IPS DF 6.9 (cell line): ENCODE measurements at places on chromosomes 12 and 14.

GRCh38 chr12:14836336-14837210, 6.8 kb downstream of the ART4 start:
- H3K4me3 ChIP-seq, result no peak overlapping the region
- no peaks in the 10 kb centered on the region for H3K36me3 ChIP-seq
- H3K4me1 ChIP-seq, result no peaks in the 10 kb centered on the region
- H3K27ac ChIP-seq, result no peak overlapping the region
- no peaks in the 10 kb centered on the region for H3K27me3 ChIP-seq
- DNase-seq, result no peak

DNA sequence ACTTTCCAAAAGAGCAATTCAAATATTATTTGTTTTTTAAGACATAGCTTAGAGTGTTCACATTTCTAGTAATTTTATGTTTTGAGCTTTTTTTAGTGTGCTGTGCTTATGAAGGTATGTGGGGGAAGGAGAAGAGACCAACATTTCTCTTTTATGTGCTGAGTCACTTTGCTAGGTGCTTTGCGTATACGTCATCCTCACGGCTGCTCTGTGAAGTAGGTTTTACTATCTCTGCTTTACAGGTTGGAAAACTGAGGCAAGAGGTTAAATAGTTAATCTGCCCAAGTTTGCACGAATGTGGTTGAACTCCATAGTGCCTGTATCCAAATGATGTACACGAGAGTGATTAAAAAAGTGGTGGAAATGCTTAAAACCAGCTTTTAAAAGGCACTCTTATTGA, 75.9 kb downstream of the AEBP2 start:
- H3K4me1 ChIP-seq, result 0 out of 2 replicates have a peak, but pooled peaks cover under 1% of the 10 kb centered on the region
- no peak overlapping the region for H3K27ac ChIP-seq
- no peak for DNase-seq
- H3K27me3 ChIP-seq, result no peaks in the 10 kb centered on the region

- no peaks in the 10 kb centered on the region for H3K4me1 ChIP-seq
- peak; percentile 20 for DNase-seq
- no peak overlapping the region for H3K27ac ChIP-seq
- peak overlapping the region; percentile 22; the same call in 1 of the 2 replicates for H3K4me3 ChIP-seq
- no peaks in the 10 kb centered on the region for H3K36me3 ChIP-seq
Measured at GRCh38 chr12:82314406-82314892, 43.7 kb downstream of the CCDC59 start.

DNA sequence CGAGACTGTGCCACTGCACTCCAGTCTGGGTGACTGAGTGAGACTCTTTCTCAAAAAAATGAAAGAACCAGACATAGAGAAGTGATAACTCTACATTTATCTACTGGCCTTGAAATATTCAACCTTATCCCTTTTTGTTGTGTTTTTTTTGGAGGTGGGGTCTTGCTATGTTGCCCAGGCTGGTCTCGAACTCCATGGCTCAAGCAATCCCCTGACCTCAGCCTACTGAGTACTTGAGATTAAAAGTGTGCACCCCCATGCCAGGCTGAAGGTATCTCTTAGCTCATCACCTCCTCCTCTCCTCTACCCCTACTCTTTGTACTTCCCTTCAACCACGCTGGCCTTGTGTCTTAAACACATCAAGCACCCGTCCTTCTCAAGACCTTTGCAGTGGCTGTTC, 3.8 kb downstream of the DRAM1 start:
- H3K27me3 ChIP-seq, result peaks cover 4% of the 10 kb centered on the region; the same call in 1 of the 2 replicates
- no peak overlapping the region for H3K27ac ChIP-seq
- no peak overlapping the region for H3K4me3 ChIP-seq
- H3K36me3 ChIP-seq, result no peaks in the 10 kb centered on the region

GRCh38 chr12:92495108-92495507, 207.7 kb upstream of the PLEKHG7 start:
- H3K4me3 ChIP-seq, result no peak overlapping the region
- no peaks in the 10 kb centered on the region for H3K36me3 ChIP-seq
- H3K27ac ChIP-seq, result no peak overlapping the region
- DNase-seq, result no peak
- no peaks in the 10 kb centered on the region for H3K27me3 ChIP-seq
- H3K4me1 ChIP-seq, result no peaks in the 10 kb centered on the region

- no peak for DNase-seq
- no peak overlapping the region for H3K4me3 ChIP-seq
- H3K27ac ChIP-seq, result no peak overlapping the region
- no peaks in the 10 kb centered on the region for H3K36me3 ChIP-seq
- no peaks in the 10 kb centered on the region; the same call in 1 of the 2 replicates for H3K4me1 ChIP-seq
Measured at GRCh38 chr12:26810330-26810729, 22.7 kb downstream of the ITPR2 start.

- H3K27ac ChIP-seq, result no peak overlapping the region
- H3K27me3 ChIP-seq, result no peaks in the 10 kb centered on the region
- no peak for DNase-seq
- no peaks in the 10 kb centered on the region for H3K4me1 ChIP-seq
- H3K36me3 ChIP-seq, result no peaks in the 10 kb centered on the region
- no peak overlapping the region for H3K4me3 ChIP-seq
Measured at GRCh38 chr12:117684471-117684870, 284.3 kb downstream of the KSR2 start.

GRCh38 chr12:115354007-115354890, 670.3 kb upstream of the TBX3 start:
- no peaks in the 10 kb centered on the region for H3K4me1 ChIP-seq
- DNase-seq, result no peak
- H3K4me3 ChIP-seq, result no peak overlapping the region
- H3K27ac ChIP-seq, result no peak overlapping the region
- no peaks in the 10 kb centered on the region for H3K36me3 ChIP-seq
- H3K27me3 ChIP-seq, result no peaks in the 10 kb centered on the region
